Posterior cingulate gyrus (tissue), 11 donors: ENCODE measurements at places on chromosomes 3 and 15.

GRCh38 chr3:58874248-58874741, 175.5 kb downstream of the CFAP20DC start:
- DNase-seq = no peak

DNA sequence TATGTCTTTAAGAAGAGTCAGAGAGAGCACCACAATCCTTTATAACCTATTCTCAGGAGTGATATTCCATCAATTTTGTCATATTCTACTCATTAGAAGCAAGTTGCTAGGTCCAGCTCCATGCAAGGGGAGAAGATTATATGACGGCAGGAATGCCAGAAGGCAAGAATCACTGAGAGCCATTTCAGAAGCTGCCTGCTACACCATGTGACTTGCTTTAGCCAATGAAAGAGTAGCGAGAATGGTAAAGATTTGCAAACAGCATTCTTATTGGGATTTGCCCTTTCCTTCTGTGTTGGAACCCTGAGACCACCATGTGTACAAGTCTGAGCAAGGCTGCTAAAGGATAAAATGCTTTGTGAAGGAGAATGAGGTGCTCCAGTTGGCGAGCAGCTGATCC, 4.5 kb upstream of the C3orf70 start:
- no peak for DNase-seq

- DNase-seq = no peak
These were observed 9.8 kb downstream of the NR2E3 start for GRCh38 chr15:71820127-71820526.

DNA sequence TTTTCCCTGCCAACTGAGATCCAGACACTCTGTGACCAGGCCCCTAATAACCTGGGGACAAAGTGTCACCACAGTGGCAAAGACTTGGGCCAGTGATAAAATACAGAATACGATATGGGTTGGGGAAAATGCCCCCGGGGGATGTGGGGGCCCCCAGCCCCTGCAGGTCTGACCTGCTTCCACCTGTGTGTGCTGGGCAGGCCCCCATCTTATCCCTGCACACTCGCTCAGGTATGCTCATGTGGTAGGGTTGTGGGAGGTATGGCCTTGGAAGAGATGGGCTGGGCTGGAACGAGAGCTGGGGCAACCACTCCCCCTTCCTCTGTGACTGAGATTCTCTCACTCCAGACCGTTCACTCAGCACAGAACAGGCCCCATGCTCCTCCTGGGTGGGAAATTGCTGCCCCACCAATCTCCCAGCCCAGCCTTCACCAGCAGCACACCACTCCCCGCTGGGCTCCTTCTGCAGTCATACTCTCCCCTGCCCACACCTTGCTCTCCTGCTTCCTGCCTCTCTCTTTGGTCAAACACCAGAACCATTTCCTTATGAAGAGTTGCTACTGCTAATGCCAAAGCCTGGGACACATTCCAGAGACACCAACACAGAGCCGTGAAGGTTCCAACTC, 9.6 kb upstream of the CPEB1 start:
- no peak for DNase-seq

DNA sequence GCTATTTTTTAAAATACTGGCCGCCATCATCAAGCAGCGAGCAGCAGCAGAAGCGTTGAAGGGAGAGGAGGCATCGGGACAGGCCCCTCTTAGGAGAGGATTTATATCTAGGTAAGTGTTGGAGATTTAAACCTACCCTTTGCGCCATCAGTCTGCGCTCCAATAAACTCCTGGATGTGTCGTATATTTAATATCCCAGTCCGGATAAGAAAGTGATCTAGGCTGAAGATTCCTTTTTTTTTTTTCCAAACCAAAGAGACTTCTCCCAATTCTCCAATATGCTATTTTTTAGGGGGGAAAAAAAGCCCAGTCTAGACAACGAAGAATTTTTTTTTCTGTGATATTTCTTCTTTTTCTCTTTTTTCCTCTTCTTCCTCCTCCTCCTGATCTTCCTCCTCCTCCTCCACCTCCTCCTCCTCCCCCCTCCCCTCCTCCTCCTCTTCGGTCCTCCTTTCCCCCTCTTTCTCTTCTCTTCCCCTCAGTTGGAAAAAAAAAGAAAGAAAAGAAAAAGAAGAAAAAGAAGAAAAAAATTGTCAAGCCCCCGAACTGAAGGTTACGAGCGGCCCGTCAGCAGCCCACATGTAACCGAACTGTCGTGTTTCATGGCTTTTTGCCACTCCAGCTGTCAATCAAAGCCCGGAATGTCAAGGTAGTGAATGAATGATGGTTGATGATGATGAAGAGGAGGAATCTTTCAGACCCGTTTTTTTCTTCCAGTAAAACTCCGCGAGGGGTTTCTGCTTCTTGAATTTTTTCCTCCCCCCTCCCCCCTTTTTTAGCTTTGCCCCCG, 835 bp downstream of the MEIS2 start:
- DNase-seq = no peak

GRCh38 chr3:46759239-46760167, 41.8 kb upstream of the PRSS50 start:
- no peak for DNase-seq

DNA sequence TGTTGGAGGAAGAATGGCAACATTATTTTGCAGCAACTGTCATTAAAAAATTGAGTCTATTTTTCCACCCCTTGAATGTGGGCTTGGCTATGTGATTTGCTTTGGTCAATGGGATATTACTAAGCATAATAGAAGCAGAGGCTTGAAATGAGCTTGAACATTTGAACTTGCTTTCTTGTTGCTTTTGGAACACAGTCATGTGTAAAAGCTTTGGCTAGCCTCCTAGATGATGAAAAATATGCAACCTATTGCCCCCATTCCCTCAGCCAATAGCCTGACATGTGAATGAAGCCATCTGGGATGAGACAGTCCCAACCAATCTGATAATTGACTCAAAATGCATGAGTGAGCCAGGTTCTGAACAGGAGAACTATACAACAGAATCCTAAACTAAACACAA, 78.4 kb downstream of the PLSCR2 start:
- no peak for DNase-seq
